Astrocyte (in vitro differentiated cells and primary cell): ENCODE measurements at places on chromosomes 1 and 21.
A peak's percentile ranks its signal among the peaks of the same experiment; 100 is the strongest.

- DNase-seq = no peak
Measured at GRCh38 chr1:31822766-31823165, 6.9 kb upstream of the SPOCD1 start.

DNA sequence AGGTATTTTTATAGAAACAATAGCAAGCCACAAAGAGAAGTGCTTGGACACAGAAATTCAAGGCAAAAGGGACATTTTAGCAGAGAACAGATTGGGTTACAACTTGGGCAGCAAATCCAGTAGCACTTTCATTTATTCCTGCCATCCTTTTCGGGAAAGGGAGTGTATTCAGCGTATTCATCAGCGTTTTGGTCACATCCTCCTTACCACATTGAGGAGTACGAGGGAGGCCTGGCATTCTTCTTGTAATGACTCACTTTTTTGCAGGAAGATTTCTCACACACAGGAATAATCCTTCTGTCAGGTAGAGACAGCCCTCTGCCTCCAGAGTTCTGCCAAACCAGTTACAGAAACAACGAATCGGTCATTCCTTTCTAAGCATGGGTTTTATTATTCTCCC is 18.1 kb upstream of the FAM78B start:
- peak; percentile 98 for DNase-seq

DNA sequence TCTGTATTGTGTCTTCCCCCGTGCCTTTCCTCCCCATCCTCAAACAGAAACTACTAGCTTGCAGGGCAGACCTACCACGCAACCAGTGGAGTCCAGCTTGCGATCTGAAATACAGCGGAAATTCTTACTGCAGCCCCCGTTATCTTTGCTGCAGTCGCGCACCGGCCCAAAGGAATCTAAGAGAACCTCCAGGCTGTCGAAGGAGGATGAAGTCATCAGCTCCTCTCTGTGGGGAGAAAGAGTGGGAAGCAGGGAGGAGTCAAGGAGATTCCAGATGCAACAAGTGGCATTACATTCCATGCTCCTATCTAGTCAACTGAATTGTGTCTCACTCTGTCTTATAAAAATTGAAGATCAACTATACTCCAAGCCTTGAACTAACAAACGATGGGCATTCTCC is 206.9 kb downstream of the ASTN1 start:
- no peak for DNase-seq

DNA sequence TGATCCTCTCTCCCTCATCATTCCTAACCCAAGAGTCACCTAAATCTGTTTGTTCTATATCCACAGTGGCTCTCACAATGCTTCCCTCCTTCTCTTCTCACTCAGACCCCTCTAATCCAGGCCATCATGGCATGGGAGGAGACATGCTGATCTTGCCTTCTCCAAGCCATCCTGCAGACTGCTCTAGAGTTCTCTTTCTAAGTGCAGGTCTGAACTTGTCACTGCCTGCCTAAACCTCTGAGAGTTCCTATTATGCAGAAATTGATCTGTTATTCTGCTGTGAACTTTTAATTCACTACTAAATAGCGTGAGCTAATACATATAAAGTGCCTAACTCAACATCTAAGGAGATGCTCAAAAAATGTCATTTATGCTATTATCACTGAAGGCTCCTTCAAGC is 26.8 kb downstream of the LAMC2 start:
- no peak for DNase-seq

DNA sequence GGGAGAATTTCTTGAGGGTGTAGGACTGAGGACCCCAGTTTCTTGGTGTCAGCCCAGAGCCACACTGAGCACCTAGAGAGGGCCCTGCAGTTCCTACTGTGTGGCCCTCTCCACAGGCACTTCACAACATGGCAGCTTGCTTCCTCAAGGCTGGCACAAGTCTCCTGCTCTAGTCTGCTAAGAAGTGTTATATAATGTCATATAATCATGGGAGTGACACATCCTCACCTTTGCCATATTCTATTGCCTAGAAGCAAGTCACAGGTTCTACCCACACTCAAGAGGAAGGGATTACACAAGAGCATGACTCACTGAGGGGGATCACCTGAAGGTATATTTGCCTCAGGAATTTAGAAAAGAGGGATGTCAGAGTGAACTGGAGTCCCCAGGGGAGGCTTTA is 5.5 kb upstream of the SNX27 start:
- DNase-seq = no peak

GRCh38 chr1:74549932-74550331 is 37.5 kb upstream of the LRRC53 start:
- DNase-seq = no peak

DNA sequence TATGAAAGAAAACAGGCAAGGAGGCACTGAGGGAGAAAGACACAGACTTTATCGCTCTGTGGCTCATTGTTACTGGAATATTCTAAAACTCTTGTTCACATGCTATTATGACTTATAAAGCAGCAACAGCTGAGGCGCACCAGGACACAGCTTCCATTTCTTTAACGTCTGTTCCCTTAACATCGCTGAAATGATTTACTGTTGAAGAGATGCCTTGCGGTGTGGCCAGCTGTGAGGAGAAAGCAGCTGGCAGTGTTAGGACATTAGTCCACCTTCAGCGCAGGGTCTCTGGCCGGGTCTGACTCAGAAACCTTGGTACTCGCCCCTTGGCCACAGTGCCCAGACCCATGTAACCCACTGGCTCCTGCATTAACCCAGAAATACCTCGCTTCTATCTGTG is 3.1 kb upstream of the PER3 start:
- no peak for DNase-seq

DNA sequence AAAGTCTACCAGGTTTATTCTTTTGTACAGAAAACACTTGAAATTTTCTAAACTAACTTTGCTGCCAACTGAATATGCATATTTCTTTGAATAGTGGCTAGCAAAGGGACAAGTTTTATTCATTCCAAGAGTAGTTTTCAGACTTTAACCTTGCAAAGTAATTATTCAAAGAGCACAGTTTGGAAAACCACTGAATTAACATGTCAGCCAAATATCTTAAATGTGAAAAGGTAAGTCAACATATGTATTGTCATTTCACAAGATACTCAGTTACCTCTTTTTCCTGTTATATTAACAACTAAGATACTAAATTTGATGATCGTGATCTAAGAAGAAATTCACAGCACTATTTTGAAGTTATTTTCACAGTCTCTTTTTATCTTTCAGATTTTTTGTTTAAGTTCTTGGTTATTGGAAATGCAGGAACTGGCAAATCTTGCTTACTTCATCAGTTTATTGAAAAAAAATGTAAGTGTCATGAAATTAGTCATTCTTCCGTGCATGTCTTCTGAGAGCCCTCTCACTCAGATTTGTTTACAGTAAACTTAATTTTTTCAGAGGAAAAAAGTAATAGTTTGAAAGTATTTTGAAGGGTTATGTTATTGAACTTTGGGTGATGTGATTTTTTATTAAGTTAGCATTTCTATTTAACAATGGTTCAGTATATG is 15.3 kb downstream of the RAB4A start:
- no peak for DNase-seq

GRCh38 chr21:44763050-44763378 is 38.6 kb downstream of the UBE2G2 start:
- DNase-seq = no peak

GRCh38 chr1:82534996-82535395 is 734.3 kb downstream of the ADGRL2 start:
- peak; percentile 16 for DNase-seq
